ENCODE measurements at places on chromosomes 5 and 9.

DNA sequence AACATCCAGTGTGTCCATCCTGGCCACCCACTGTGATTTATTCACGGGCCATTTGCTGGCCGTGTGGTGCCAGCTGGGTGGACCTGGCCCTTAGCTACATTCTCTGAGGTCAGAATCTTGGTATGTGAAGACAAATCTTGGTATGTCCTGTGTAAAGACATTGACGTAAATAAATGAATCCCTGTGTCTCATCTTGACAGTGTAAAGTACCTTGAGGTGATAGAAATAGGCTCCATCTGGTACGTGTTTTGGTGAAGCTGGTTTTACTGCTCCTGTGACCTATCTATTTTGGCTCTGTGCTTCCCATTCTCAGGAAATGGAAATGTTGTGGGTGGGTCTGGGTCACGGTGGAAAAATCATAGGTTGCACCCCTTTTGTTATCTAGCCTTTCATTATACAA, 245.4 kb upstream of the ANKH start:
- no peak for DNase-seq

DNA sequence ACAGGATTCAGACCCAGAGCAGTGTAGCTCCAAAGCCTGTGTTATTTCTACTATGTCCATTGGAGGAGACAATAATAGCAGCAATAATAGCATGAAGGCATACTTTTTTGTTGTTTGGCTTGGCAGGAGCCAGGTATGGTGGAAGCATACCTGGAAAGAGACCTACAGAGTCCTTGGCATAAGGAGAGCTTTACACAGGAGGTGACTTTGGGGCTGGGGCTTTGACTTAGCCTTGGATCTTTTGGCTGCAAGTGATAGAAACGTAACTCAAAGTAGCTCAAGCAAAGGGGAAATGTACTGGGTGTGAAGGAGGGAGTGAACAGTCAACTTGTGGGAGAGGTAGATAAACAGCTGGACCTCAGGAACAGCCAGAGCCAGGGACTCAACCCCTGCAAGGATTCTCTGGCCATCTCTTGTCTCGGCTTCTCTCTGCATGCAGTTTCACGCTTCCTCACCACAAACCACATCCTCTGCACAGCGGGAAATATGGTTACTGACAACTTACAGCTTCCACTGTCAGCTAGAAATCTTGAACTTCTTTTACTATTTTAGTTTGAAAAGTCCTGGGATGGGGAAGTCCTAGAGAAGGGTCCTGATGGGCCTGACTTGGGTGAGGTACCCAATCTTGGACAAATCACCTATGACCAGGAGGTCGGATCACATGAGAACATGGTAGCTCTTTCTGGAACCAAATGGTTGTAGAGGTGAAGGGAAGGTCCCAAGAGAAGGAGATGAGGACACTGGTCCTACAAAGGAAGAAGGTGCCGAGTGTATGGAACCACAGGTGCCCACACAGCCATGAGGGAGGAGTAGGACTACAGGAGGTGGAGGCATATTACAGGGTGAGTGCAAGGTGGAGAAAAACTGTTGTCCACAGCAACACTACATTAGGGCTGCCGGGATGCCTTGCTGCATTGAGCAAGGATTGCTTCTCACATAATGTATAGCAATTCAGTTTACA, 47.0 kb upstream of the TGFBR1 start:
- peak; percentile 56 for DNase-seq

DNA sequence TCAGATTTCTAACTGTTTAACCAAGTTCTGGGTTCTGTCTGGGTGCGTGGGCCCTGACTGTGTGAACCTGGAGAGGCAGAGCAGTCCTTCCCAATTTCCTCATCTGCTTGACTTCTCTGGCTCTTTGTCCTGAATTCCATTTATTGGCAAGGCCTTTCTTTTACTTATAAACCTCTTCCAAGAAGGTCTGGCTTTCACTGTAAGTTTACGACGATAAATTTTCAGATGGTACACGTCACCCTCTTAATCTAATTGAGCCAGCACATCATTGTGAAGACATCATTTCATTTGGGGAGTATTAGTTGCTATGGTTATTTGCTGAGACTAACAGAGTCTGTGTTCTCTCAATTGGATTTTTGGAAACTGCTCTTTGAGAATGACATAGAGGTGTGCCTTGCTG, 92.4 kb downstream of the ARHGAP26 start:
- no peak for DNase-seq

DNA sequence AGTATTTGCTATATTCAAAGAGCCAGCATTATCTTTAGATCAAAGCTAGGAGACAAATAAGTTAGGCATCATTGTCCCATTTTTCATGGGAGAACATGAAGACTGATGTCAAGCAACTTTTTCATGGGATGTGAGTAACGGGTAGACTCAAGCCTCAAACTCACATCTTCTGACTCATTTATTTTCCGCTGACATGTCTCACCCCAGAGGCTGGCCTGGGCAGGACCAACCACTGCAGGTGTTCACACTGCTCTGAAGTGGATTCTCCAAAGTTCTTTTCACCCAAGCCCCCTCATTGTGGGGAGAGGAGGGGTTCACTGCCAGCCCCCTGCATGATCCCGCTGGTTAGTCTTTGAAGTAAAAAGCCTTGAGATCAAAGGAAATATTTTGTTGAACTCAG, 34.9 kb upstream of the BASP1 start:
- no peak for DNase-seq

- DNase-seq: no peak
These were observed 43.2 kb downstream of the PTGES start for GRCh38 chr9:129709438-129710168.

DNA sequence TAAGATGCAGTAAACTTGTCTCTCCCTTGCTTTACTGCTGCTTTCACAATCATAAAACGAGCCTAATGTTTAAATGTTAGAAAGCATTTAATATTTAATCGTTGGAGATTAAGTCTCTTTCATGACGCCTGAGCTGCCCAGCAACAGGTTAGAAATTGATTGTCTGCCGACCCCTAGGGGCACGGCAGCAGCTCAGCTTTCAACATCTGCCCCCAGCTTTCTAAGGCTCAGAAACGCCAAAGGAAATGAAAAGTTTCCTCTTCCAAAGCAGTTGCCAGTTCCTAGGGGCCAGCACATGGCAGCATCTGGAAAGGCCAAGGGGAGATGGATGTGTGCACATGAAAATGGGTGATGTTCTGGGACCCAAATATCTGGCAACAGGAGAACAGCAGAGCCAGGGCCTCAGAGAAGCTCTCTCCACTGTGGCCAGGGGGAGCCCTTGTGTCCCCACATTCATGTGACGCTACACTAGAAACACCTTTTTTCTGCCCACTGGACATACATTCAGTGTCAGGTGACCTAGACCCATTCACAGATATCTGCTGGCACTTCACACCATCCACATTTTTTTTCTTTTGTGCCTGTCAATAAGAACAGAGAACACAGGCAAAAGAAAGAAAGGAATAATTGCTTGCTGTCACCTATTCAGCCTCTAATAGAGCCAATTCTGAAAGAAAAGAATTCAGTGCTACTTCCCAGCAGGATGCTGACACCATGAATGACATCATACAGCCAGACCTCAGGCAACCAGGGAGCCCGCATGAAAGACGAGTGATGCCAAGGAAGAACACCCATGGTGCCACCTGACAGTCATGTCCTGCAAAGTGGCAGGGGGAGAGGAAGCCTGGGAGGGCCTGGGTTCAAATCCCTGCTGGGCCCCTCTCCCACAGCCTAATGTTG, 205.0 kb upstream of the TAS2R1 start:
- DNase-seq: no peak
